ENCODE measurements at places on chromosomes 12 and 14. TPM values are rescaled to one million over a fixed set of nuclear protein-coding genes. Genes with fewer than 3 reads are reported as not detected.

Gene OR4E2
- total RNA-seq: not detected

Gene TMEM119
- total RNA-seq: 0.11 TPM

Gene FOXN3
- 101 TPM for total RNA-seq

Gene RAB35
- 60.2 TPM for total RNA-seq

Gene ASB2
- 24.0 TPM for total RNA-seq

Gene STK38L
- 22.3 TPM for total RNA-seq

Gene CDCA3
- 76.7 TPM for total RNA-seq

Gene TAS2R42
- not detected for total RNA-seq

Gene ALDH1L2
- total RNA-seq: 1.2 TPM

Gene CMTM5
- not detected for total RNA-seq

Gene TMEM30B
- total RNA-seq: 1.4 TPM

Gene CCDC198
- total RNA-seq: not detected

DNA sequence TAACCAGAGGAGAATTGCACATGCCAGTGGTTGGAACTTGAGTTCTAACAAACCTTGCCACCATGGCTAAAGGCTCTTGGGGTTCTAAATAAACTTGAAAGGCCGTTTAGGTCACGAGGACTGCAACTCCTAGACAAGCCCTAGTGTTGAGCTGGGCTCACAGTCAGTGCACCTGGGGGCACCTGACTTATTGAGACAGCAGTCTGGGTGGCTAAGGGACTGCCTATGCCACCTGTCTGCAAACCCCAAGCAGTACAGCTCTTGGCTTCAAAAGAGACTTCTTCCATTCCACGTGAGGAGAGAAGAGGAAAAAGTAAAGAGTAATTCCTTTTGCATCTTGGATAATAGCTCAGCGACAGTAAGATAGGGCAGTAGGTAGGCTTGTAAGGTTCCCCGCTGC lies 765.6 kb upstream of the FOXG1 start:
- no peak for DNase-seq

- no peak for DNase-seq
Observed at GRCh38 chr12:119841433-119842210, 35.5 kb downstream of the CIT start.

GRCh38 chr14:91138511-91139359 lies 24.9 kb downstream of the DGLUCY start:
- DNase-seq: no peak

DNA sequence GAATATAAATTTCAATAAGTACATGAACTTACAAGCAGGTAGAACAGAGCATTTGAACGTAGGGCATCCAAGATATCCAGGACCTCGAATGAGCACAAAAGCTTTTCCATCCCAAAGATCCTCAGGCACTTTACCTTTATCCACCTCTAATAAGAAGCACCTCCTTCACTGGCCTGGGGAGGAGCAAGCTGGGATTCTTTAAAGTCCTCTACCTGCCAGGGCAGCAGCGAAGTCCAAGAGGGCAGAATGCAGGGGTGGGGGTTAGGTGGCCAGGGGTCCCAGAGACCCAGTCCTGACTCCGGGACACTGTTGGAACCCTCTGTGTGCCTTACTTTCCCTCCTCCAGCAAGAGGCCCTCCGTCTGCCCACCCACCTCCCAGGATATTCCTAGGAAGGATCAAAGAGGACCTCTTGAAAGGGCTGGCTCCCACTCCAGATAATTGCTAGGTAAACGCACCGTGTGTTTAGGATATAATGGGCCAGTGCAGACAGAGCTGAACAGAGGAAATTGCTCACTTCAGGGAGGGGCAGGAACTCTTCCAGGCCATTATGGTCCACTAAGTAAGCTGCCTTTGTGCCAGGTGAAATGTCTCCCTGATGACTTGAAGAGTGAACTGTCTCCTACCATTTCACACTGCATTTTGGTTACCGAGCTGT lies 68.1 kb downstream of the TTC9 start:
- no peak for DNase-seq

GRCh38 chr14:76498463-76498935 lies 122.6 kb downstream of the ESRRB start:
- no peak for DNase-seq

DNA sequence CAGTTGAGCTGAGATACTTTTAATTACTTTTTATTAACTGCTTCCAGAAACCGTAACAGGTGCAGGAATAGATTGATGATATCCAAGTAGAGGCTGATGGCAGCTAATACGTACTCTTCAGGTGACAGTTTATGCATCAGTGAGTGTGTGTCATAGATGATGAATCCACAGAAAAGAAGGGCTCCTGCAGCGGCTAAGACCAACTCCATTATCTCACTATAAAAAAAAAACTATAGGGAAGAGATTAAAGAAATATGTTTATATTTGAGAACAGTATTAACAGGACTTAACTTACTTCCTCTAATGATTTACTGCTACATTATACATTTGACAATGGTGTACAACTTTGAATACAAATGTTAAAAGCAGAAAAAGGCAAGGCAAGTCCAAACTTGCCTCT lies 7.4 kb upstream of the LLPH start:
- no peak for DNase-seq

DNA sequence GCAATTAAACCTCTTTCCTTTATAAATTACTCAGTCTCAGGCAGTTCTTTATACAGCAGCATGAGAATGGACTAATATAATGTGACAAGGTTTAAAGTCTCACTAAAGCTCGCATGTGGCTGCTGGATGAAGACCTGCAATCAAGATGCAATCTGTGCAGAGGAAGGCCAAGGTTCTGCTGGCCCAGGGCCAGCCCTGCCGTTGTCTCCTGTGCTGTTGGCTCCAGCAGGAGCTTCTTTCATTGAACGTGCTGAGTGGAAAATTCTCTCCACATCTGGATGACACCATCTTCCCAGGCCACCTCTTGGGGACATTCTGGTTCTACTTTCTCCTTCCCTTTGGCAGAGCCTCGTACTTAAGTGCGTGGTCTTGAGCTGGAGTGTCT lies 742.2 kb downstream of the VRK1 start:
- no peak for DNase-seq

DNA sequence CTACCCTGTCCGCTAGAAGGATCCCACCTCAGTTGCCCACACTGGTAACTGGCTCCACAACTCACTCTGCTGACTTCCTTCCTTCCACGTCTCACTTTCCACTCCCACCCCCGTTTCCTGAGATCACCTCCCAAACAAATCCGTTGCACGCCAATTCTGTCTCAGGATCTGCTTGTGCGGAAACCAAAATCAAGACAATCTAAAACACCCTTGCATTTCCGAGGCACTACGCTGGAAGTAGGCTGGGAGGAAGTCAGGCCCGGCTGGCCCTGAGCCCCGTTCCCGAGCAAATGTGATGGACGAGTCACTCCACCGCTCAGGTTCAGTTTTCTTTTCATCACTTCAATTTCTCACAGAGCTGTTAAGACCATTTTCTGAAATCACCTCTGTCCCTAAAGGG lies 23.1 kb downstream of the ABCB9 start:
- DNase-seq: no peak

DNA sequence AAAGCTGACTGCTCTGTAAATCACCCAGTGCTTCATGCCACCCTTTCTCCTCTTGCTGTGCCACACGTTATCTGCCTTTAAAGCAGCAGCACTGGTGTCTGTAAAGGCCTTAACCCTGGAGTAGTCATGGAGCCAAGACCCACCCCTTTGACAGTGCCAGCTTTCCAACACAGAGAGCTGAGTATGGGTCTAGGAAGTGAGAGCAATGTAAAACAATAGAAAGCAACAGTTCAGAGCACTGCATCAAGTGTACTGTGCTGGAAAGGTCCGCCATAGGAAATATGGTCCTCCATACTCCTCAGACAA lies 139.5 kb downstream of the DAD1 start:
- no peak for DNase-seq

- no peak for DNase-seq
Observed at GRCh38 chr12:38771871-38772270, 133.5 kb downstream of the CPNE8 start.

- DNase-seq: no peak
Observed at GRCh38 chr12:114311974-114312373, 94.0 kb downstream of the TBX5 start.

- no peak for DNase-seq
Observed at GRCh38 chr12:91225316-91225715, 42.7 kb upstream of the DCN start.

DNA sequence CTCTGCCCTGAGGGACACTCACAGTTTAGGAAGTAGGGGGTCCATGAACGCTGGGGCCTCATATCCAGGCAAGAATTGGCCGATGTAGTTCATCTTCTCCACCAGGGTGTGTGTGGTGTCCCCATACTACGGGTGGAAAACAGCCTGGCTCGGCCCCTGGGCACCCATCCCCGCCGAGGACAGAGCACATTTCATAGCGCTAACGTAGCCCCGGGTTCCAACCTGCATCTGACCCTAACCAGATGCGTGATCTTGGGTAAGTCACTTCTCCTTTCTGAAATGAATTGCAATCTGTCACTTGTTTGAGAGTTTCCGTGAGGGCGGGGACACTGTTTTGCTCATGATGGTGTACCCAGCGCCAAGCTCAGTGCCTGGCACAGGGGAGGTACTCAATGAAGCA lies 9.0 kb downstream of the HPD start:
- DNase-seq: no peak
